ENCODE measurements at places on chromosomes 4 and X.

DNA sequence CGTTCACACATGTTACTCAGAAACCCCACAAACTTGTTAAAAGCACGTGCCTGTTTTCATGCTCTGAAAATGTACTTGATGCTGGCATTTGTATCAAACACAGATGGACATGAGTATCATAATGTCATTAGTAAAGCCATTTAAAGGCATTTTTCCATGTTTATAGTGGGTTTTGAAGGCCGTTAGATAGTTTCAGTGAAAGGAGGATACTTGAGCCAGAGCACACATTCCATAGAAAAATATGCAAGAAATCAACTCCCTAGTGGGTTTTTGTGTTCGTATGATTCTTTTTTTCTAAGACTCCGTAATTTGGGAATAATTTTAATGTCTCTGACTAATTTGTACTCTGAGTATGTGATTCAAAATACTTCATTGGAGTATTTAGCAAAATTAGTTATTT lies 216.2 kb upstream of the BMP3 start:
- DNase-seq, result no peak

DNA sequence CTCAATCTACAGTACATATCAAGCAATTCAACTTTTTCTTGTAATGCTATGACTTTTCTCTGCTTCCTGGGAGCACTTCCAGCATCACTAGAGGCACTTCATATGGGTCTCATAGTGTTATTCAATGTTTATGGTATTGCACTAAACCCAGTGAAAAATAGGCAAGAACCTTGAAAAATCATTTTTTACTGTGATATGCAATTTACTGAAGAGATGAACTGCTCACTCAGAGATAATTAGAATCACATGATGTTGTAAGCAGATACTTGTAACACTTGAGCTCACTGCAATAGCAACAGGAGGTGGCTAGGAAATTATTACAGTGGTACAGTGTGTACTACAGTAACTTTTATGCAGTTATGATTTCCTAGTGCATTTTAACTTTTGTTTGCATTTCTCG lies 93.3 kb downstream of the RASGEF1B start:
- DNase-seq, result no peak

DNA sequence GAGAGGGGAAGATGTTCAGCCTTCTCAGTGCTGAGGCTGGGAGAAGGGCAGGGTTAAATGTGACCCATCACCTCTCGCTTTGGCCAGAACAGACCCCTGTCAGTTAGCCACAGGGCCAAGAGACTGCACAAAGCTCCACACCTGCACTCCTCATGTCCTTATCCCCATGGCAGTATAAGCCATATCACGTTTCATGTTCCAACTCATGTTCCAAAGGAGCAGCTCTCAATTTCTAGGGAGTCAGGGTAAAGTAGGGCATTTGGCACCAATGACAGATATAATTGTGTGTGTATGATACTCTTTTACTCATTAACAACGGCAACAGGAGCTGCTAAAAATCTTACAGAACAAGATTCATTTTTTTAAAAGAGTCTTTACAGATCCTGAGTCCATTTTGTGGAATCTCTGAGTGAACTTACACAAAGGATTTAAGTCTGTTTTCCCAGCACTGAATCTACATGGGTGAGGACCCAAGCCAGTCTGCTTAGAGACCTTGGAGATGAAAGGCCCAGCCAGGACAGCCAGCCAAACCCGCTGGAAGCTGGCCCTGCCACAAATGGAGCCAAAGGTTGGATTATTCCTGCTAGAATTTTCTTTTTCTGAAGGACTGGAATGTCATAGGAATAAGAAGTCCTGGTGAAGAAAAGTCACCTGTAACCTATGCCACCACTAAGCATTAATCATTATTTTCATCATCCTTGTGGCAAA lies 129.1 kb upstream of the SMAD1 start:
- DNase-seq, result no peak

- DNase-seq, result no peak
Observed at GRCh38 chr4:110654254-110654635, 31.4 kb upstream of the PITX2 start.

- peak; percentile 90 for DNase-seq
Observed at GRCh38 chr4:138392751-138393308, 150.7 kb upstream of the SLC7A11 start.

DNA sequence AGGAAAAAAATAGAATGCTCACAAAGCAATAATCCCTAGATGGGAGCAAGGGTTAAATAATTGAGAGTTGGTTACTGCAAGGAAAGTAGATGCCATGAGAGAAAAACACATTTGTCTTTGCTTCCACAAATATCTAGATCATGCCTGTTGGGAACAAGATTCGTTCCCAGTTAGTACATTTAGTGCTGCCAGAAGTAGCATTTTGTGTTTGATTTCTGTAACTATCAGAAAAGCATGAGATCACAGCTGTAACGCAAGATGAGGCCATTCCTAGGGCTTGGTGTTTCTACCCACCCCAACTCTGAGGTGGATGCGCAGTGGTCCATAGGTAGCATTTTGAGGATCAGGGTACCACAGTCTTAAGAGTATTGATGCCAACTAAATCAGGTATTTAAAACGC lies 20.4 kb upstream of the PDK3 start:
- DNase-seq, result no peak

- no peak for DNase-seq
Observed at GRCh38 chrX:37942170-37942569, 64.2 kb upstream of the SYTL5 start.

GRCh38 chr4:75284831-75285230 lies 229.4 kb downstream of the RCHY1 start:
- DNase-seq, result no peak

DNA sequence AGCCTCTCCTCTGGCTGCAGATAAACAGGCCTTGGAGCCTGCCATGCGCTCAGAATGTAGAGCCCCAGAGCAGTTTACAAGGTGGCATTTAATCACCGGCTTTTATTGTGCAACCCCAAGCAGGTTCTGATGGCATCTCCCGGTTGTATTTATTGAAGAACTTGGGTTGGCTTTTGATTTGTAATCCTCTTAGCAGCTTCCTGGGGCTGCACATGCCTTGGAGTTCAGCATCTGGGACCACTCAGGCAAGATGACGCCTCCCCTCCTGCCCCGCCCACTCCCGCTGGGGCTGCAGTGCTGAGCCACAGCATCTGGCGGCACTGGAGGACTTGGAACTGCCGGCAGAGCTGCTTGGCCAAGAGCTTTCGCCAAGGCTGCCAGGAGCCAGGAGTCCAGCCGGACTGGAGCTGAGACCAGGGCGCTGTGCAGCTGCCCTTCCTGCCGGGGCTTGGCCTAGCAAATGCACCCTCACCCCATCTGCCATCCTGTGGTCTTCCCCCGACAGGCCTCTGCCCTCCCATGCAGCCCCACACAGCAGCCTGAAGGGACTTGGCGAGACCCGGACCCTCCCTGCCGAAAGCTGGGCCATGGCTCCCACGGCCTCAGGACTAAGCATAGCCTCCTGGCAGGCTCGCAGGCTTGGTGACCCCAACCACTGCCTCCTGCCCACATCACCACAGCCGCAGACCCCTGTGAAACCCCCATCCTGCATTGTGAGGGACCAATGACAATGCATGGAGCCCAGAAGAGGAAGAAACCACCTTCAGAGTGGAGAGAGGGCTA lies 5.4 kb downstream of the HTRA3 start:
- DNase-seq, result peak; percentile 32

- peak; percentile 79 for DNase-seq
Observed at GRCh38 chrX:120302434-120302833, 8.8 kb downstream of the TMEM255A start.

DNA sequence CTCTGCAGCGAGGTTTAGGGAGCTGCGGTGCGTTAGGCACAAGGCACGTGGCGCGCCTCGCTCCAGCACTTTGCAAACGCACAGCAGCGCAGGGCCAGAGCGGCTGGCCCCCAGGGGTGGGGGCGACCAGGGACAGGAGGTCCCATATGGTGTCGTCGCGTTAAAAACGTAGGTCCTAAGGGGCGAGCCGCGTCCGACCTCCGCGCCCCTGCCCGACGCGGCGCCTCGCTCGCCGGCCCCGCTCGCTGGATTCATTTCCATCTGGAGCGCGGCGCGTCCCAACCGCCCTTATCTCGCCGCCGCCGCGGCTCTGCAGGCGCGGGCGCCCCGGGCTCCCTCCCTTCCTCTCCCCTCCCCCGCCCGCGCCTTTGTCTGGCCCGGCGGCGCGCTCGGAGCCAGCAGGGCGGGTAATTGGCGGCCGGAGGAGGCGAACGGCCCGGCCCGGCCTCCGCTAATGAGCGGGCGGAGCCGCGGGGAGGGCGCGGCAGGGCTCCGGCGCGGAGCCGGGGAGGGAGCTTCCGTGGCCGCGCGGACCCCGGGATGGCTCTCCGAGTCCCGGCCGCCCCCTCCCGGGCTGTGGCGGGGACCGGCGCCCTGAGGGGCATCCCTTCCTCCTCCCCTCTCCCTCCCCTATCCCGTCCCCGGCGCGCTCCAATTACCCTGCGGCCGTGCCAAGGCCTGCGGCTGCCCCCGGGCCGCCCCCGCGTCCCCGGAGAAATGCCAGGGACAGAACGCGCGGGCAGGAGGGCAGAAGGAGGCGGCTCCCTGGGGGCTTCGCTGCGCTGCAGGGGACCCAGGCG lies 409.0 kb downstream of the BCOR start:
- peak; percentile 19 for DNase-seq

GRCh38 chr4:154084864-154085263 lies 296.0 kb upstream of the SFRP2 start:
- DNase-seq, result no peak

- DNase-seq, result no peak
Observed at GRCh38 chrX:71622032-71622575, 3.8 kb upstream of the CXCR3 start.

GRCh38 chr4:81472281-81473182 lies 825 bp upstream of the RASGEF1B start:
- peak; percentile 85 for DNase-seq
